ENCODE measurements at places on chromosomes 11 and 22. TPM values are rescaled to one million over a fixed set of nuclear protein-coding genes. Genes with fewer than 3 reads are reported as not detected.

DNA sequence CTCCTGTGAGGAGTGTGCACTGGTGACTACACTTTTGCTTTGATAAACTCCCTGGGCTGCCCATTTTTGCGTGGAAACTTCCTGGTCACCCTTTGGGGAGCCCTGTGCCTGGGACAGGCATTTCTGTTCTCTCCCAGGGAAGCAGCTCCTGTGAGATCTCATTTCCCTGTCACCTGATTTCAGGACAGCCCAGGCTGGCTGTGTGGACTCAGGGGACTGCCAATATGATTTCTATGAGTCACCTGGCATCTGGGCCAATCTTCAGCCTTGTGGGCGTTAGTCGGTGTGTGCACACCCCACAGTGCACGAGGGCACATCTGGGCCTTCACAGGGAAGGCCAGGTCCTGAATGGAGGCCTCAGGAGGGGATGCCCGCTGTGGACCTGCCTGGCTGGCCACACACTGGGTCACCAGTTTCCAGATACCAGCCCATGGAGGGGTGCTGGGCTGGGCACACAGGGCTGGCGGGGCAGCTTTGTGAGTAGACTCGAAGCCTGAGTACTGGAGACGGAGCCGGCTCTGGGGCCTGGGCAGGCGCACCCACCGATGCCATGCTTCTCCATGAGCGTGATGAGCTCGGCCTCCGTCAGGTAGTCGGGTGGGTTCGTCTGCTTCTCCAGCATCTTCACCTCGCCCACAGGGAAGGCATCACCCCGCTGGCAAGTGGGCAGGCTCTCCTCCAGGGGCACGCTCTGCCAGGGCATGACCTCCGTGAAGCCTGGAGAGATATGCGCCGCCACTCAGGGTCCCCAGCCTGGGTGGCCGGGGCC is 9.4 kb upstream of the PPM1F start:
- DNase-seq = no peak

GRCh38 chr11:65529475-65530156 is 4.7 kb downstream of the SCYL1 start:
- no peak for DNase-seq

DNA sequence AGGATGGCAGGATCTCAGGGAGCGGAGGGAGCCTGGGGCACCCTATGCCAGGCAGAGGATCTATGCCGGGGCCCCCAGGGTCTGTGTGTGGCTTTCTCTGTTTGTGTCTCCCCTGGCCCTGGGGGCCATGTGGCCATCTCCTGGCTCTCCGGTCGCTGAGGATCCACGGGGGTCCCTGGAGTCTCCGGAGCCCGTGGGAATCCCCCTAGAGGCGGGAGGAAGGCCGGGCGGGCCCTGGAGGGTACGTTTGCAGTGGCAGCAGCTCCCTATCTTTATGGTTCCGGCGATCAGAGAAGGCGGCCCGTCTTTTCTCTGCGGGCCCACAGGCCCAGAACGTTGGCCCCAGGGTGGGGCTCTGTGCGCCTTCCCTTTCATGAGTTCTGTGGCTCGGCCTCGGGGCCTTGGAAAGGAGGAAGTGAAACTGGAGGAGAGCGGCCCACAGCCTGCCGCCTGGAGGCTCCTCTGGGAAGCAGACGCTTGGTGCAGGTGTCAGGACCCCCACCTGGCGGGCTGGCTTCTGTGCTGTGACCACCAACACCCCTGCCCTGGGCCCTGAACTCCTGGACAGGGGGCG is 82.1 kb downstream of the KCNQ1 start:
- DNase-seq = peak; percentile 81

DNA sequence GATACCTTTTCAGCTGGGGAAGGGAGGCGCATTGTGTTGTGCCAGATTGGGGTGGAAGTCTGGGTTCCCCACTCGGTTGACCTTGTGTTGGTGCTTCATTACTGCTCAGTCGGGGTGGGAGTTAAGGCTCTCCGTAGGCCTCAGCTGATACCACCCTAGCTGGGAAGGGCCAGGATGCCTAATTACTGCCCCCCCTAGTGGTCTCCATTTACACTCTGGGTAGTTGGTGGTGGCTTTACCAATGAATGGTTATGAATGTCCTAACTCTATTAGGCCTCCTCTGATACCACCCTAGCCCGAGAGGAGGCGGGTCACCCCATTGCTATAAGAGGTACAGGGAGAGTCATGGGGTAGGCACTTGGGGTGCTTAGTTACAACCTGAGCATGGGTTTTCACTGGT is 27.5 kb upstream of the HIKESHI start:
- DNase-seq = no peak

DNA sequence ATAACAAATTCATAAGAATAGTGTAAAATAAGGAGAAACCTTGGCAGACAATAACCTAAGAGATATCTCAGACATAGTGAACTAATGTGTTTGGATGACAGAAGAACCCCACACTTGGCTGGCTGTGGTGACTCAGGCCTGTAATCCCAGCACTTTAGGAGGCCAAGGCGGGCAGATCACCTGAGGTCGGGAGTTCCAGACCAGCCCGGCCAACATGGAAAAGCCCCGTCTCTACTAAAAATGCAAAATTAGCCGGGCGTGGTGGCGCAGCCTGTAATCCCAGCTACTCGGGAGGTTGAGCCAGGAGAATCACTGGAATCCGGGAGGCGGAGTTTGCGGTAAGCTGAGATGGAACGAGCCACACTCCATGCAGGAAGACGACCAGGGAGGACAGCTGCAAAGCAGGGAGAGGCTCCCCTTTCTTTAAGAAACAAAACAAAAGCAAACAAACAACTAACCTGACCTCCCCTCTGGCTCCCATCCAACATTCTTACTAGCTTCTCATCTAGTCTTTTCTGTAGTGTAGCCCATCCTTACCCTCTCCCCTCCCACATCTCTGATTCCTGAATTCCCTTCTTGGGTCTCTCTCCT is 84.2 kb downstream of the ZNF280B start:
- DNase-seq = no peak

DNA sequence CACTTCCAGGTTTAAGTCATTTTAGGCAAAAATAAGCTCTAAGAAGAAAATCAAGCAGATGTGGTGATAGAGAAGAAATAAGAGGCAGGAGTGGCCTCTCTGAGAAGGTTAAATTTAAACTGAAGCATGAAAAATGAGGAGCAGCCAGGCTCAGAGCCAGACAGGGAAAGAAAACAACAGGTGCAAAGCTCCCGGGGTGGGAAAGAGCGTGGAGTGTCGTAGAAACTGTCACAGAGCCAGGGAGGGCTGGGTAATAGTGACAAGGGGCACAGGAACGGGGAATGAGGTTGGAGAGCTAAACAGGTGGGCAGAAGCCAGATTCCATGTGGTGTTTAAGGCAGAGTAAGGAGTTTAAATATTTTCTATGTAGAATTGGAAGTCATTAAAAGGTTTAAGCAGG is 132.1 kb upstream of the BLID start:
- no peak for DNase-seq

- DNase-seq = no peak
These were observed 82.7 kb downstream of the FBLN1 start for GRCh38 chr22:45585437-45585755.

DNA sequence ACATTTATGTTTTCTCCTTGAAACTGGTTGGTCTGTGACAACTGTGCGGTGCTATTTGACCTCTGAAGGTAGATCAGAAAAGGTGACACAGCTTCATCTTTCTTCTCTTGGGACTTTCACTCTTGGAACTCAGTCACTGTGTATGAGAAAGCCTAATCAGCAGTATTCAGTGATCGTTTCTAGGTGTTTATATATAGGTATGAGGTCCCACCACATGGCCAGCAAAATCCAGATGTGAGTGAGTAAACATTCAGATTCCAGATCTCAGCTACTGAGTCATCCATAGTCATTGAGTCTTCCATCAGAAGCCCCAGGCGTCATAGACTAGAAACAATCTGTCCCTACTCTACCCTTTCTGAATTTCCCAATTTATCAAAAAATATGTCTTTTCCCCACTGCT is 117.3 kb upstream of the CTSC start:
- no peak for DNase-seq

DNA sequence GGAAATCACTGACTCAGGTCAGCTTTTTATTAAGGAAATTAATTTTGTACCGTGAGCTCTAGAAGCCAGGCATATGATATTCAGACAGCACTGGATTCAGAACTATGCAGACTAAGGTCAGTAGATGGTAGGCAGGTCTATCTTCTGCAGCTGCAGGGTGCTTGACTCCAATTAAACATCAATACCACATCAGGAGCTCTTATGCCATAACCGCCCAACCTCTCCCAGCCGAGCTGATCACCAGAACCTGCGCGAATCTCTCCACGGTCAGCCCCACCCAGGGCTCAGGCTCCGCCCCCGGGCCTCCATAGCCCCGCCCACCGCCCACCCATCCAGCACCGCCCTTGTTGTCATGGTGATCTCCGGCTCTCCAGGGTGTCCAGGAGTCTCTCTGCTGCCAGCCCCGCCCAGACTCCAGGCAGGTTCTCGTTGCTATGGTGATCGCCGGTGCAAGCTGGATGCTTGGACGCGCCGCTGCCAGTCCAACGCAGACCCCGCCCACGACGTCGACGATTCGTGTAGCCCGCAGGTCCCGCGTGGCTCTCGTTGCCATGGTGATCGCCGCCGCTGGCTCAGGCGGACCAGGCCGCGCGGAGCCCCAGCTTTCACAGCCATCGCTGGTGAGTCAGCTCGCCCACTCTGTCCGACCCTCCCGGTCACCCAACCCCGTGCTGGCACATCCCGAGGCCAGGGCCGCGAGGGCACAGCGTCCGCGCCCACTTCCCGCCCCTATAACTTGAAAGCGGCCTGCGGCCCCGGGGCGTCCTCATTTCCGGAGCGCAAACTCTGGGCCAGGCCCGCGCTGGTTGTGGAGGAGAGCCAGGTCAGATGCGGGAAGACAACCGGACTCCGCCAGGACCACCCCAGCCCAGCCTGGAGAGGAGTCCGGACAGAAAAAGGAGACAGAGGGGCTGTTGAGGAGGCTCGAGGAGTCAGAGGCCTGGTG is at the start of gene RAB36:
Gene RAB36, plus strand, starts transcription at position 546 of the 946 bp plus-strand sequence. CDS start 1,140 bp downstream, outside the sequence.
- peak; percentile 97 for DNase-seq

DNA sequence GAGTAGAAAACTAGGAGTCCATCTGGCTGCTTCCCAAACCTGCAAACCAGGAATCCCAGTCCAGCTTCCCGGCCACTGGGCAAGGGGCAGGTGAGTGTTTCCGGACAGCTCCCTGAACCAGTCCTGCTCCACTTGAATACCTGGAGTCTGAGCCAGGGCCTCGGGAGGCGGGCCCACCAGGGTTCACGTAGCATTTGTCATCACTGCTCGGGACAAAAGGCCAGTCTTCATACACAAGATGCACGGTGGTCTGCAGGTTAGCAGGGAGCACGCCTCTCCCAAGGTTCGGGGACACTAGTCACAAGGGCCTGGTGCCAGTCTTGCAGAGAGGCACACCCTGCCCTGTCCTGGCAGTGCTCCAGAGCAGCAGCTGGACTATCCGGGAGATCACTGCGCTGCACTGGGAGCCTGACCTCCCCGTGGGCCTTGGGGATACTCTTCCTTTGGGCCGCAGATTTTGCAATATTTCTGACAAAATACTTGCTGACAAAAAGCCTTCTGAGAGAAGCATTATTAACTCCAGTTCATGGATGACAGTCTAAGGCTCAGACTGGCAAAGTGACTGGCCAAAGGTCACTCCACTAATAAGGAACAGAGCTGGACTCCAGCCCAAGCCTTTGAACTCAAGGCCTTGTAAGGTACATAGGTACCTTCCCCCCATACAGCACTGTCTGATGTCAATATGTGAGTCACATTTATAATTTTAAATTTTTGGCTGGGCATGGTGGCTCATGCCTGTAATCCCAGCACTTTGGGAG is 25.1 kb downstream of the CD6 start:
- no peak for DNase-seq

- DNase-seq = no peak
These were observed 554.7 kb downstream of the MIAT start for GRCh38 chr22:27212102-27212501.

DNA sequence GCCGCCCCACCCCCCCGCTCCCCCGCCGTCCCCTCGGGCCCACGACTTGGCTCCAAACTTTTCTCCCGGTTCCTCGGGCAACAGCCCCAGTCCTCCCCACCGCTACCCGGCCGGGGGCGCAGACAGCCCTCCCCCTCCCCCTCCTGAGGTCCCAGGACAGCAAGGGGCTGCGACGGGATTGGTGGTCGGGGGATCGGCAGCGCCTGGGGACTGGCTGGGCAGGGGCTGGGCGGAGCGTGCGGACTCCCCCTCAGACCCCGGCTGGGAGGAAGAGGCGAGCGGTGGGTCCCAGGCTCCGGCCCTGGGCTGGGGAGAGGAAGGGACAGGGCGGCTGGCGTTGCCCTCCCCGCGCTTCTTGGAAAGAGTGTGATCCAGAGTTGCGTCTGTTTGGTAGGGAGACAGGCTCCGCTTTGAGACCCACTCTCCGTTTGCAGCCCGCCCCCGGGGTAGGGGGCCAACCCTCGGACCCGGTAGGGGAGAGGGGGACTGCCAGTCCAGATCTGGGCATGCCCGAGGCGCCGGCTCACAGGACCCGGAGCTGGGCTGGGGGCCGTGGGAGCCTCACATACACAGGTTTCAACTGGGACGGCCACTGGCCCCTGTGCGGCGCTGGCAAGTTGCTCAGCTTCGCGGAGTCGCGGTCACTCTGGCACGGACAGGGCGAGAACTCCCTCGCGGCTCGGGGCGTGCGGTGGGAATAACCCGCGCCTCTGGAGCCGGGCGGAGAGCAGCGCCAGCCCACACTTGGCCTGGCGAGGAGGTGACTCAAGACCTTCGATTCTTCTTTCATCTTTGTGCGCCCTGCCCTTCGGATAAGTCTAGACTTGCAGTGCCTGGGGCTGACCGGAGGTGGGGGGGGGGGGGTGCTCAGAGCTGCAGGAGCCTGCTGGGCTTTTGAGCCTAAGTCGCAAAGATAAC is 999 bp downstream of the TSKU start:
- DNase-seq = peak; percentile 58

DNA sequence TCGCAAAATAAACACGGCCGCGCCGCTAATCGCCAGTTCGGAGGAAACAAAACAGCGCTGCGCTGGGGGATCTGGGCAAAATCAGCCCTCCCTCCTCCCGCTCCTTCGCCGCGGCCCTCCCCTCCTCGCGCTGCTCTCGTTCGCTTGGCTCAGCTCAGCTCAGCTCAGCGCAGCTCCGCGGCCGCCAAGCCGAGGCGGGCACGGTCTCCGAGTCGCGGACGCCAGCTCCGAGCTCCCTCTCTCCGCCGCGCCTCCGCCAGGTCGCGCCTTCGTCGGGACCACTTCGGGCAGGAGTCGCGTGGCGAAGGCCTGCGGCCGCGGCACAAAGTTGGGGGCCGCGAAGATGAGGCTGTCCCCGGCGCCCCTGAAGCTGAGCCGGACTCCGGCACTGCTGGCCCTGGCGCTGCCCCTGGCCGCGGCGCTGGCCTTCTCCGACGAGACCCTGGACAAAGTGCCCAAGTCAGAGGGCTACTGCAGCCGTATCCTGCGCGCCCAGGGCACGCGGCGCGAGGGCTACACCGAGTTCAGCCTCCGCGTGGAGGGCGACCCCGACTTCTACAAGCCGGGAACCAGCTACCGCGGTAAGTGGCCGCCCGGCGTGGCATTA is at the start of gene SPON1:
Gene SPON1, plus strand, starts transcription at position 162 of the 607 bp plus-strand sequence. Its CDS starts 182 bp downstream, at position 344.
- DNase-seq = peak; percentile 51

The SAA4 gene
- not detected for total RNA-seq

The LPXN gene
- total RNA-seq = 5.7 TPM

The GLB1L2 gene
- total RNA-seq = 0.67 TPM

The SULT4A1 gene
- total RNA-seq = 0.92 TPM

The CCDC89 gene
- 1.2 TPM for total RNA-seq

The TRIM51 gene
- total RNA-seq = not detected

Data from heart left ventricle (tissue), 16 donors.